ENCODE measurements at places on chromosomes 4 and X. TPM values are rescaled to one million over a fixed set of nuclear protein-coding genes. Genes with fewer than 3 reads are reported as not detected.

GRCh38 chr4:72529148-72529822, 39.7 kb downstream of the ADAMTS3 start:
- no peak for DNase-seq

Gene EREG
- total RNA-seq = not detected

DNA sequence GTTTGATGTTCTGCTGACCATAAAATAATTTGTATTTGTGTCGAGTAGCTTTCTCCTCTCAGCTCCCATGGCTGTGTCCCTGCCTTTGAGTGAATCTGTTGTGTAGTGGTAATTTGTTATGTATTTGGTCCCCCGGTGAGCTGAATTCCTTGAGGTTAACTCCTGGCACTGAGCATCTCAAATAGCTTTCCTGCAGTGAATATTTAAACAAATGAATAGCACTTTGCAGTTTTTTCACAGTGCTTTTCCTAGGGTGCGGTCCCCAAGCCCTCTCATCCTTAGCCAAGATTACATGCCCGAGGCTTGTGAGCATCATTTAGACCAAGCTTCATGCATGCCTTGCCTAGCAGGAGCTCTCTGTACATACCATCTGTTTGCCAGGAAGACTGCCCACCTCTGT, 74.2 kb downstream of the CLDN34 start:
- DNase-seq = no peak

GRCh38 chr4:149702414-149703293, 113.0 kb downstream of the IQCM start:
- DNase-seq = no peak

- DNase-seq = no peak
These were observed 232.9 kb upstream of the ANKRD50 start for GRCh38 chr4:124945422-124945821.

Gene HEPH
- not detected for total RNA-seq

Gene CEP44
- total RNA-seq = 19.7 TPM

- DNase-seq = no peak
These were observed 986.3 kb downstream of the STIM2 start for GRCh38 chr4:27846951-27847350.

Gene FOXR2
- total RNA-seq = not detected

DNA sequence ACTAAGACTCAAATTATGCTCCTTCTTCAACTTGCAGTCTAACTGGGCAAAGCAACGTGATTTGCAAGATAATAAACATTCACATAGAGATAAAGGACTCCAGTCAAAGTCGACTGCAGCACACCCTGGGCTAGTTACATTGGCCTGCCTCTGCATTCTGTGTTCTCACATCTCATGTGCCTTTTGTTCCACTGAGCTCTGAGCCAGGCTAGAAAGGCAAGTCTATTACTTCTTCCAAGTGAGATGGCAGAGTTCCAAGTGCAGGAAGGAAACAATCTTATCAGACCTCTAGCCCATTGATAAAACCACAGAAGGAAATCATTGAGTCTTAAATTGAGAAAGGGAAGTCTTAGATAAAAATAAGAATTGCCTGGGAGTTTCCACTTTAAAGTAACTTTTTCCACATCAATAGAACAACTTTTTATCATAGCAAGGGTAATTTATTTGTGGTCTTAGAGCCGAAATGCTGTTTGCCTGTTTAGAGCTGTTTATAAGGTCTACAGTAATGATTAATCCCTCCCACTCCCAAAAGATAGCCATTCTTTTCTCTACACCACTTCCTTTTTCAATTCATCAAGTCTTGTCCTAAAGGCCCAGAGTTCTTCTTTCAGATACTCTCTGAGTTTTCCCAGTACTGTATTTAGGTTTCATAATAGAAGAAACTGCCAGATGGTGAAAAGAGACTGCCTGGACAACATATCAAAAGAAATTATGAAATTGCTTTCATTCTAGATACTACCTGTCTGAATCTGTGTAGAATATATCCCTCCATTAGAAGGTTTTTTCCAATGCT, 200.2 kb downstream of the GUCY2F start:
- no peak for DNase-seq

DNA sequence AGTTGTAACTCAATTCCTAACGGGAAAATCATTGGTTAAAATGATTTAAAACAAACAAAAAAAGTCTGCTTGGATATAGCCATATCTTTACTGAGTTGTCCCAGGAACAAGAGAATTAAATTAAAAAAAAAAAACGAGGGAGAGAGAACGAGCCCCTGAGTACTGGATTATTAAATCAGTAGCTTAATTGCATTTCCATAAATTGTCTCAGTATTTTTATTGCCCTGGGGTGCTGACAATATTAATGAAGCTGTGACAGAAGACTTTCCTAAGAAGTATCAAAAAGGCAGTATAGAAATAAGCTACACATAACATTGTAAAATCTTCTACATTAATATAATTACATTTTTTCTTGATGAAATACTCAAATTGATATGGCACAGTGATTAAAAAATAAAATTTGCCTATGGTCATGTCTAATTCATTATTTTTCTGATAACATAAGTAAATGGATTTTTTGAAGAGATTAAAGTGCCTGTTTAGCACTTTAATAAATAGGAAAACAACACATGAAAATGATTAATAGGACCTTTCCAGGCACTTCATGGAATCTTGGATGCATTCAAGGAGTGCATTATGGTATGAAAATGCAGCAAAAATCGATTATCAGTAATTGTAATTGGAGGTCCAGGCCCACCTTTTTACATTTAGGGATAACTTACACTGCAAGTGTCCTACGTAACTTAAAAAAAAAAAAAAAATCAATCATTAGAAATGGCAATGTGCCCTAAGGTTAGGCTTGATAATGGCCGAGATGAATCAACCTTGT, 2233.4 kb downstream of the ARAP2 start:
- DNase-seq = no peak

Gene MGARP
- 0.38 TPM for total RNA-seq

Gene JAKMIP1
- total RNA-seq = 1.0 TPM

GRCh38 chr4:47662975-47663374, 174.9 kb downstream of the CORIN start:
- peak; percentile 14 for DNase-seq

Gene CXCR3
- 58.5 TPM for total RNA-seq

DNA sequence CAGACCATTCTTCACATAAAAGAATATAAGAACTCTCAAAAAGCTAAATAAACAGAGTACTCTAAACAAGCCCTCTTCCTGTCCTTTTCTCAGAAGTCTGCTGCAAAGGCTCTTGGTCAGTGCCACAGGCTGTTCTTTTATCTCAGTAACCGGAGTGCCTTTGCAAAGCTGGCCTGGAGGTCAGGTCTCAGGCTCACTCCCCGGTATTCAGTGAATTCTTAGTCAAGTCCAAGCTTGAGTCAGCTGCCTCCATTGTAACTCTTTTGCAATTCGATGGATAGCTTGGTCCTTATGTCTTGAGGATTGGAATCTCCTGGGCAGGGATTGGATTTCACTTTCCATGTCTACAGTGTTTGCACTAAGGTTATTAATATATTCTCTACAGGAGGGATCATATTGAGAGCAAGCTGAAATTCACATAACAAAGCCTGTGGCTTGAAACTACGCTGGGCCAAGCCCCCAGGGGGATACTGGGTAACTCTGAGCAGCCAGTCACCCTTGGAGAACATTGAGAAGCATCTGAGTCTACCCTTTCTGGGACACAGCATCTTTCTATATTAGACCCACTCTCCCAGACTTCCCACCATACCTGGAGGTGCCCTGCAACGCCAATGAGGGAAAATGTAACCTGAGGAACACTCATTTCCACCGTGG, 10.0 kb upstream of the HS6ST2 start:
- no peak for DNase-seq

DNA sequence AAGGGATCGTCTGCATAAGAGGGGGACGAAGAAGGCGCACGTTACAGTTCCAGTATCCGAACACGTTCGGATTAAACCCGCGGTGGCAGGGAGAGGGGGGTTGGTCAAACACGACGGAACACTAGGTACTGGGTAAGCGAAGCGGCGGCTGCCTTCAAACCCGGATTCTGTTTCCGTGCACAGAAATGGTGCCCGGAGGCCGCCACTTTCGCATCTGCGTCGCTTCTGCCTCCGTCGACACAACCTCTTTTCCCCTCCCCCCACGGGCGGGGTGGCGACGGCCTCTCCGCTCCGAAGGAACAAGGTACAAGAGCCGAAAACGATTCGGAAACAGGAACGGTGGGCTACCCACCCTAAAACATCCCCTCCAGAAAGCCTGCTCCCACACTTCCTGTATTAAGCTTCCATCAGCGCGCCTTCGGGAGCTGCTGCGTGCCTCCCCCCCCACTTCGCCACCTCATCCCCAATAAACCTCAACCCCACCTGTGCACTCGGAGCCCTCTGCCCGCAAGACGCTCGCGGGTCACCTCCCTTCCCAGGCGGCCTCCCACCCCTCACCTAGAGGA, 667 bp downstream of the G3BP2 start:
- peak; percentile 85 for DNase-seq

GRCh38 chrX:103624111-103624510, 4.7 kb upstream of the TCEAL1 start:
- no peak for DNase-seq

Gene RELL1
- total RNA-seq = 16.6 TPM

Gene GPC4
- not detected for total RNA-seq

Gene EVC2
- total RNA-seq = not detected

Gene GASK1B
- total RNA-seq = not detected

GRCh38 chr4:138761638-138762220, 253.9 kb upstream of the NOCT start:
- no peak for DNase-seq

GRCh38 chr4:185969657-185970056, 99.3 kb upstream of the TLR3 start:
- DNase-seq = no peak

- no peak for DNase-seq
These were observed 343.7 kb upstream of the PPP1R2C start for GRCh38 chrX:43121637-43122036.

DNA sequence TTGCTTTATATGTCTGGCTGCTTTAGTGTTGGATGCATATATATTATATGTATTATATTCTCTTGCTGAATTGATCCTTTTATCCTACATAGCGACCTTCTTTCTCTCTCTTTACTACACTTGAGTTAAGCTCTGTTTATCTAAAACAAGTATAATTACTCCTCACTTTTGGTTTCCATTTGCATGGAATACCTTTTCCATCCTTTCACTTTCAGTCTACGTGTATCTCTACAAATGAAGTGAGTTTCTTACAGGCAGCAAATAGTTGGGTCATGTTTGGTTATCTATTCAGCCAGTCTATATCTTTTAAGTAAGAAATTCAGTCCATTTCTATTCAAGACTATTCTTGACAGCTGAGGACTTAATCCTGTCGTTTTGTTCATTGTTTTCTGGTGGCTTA, 167.5 kb upstream of the USP38 start:
- DNase-seq = no peak

Gene METTL14
- total RNA-seq = 51.2 TPM

- no peak for DNase-seq
These were observed 214.0 kb upstream of the NHS start for GRCh38 chrX:17160975-17161374.

Gene PORCN
- 11.0 TPM for total RNA-seq

- no peak for DNase-seq
These were observed 106.8 kb downstream of the ATG4A start for GRCh38 chrX:108198420-108198819.

All from activated naive CD8-positive, alpha-beta T cell treated with anti-CD3 and anti-CD28 coated beads for 36 hours (primary cell).